ENCODE measurements at places on chromosomes 4 and X. TPM values are rescaled to one million over a fixed set of nuclear protein-coding genes. Genes with fewer than 3 reads are reported as not detected.

The NUDT6 gene
- total RNA-seq = 21.1 TPM

The GC gene
- 16.2 TPM for total RNA-seq

The F11 gene
- 18.4 TPM for total RNA-seq

The JADE3 gene
- total RNA-seq = 2.3 TPM

The TBC1D9 gene
- 11.2 TPM for total RNA-seq

The NSG1 gene
- total RNA-seq = 0.78 TPM

The CENPVL3 gene
- not detected for total RNA-seq

The KDR gene
- total RNA-seq = 14.5 TPM

The IL13RA2 gene
- not detected for total RNA-seq

DNA sequence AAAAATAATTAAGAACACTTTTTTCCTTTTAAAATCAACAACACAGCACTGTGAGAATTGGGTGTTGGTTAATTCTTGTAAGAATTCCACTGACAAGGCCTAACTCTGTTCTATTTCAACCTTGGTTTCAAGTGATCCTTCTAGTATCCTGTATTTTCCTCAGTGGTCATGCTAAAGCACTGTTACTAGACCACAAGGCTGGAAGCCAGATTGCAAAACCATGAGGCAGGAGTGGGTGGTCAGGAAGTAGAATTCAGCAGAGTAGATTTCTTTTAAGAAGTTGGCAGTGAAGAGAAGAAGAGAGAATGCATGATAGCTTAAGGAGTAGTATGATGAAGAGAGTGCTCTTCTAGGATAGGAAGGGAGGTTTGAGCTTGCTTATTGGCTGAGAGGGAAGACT lies 71.6 kb upstream of the LEF1 start:
- H3K36me3 ChIP-seq = no peaks in the 10 kb centered on the region
- no peak overlapping the region for H3K27ac ChIP-seq
- DNase-seq = no peak
- no peaks in the 10 kb centered on the region for H3K27me3 ChIP-seq

- no peaks in the 10 kb centered on the region for H3K36me3 ChIP-seq
- no peak overlapping the region for H3K4me3 ChIP-seq
- no peaks in the 10 kb centered on the region for H3K4me1 ChIP-seq
- no peak for DNase-seq
Observed at GRCh38 chr4:179145746-179146525, 1703.7 kb upstream of the AGA start.

GRCh38 chr4:12178614-12179610 lies 750.2 kb upstream of the HS3ST1 start:
- no peak overlapping the region for H3K4me3 ChIP-seq
- H3K27me3 ChIP-seq = no peaks in the 10 kb centered on the region
- no peak overlapping the region for H3K27ac ChIP-seq
- no peaks in the 10 kb centered on the region for H3K36me3 ChIP-seq
- DNase-seq = no peak
- H3K4me1 ChIP-seq = no peaks in the 10 kb centered on the region

- H3K27ac ChIP-seq = no peak overlapping the region
- no peaks in the 10 kb centered on the region for H3K27me3 ChIP-seq
- H3K4me1 ChIP-seq = peaks cover 10% of the 10 kb centered on the region
- H3K4me3 ChIP-seq = no peak overlapping the region
Observed at GRCh38 chrX:137052643-137053235, 18.9 kb upstream of the GPR101 start.

DNA sequence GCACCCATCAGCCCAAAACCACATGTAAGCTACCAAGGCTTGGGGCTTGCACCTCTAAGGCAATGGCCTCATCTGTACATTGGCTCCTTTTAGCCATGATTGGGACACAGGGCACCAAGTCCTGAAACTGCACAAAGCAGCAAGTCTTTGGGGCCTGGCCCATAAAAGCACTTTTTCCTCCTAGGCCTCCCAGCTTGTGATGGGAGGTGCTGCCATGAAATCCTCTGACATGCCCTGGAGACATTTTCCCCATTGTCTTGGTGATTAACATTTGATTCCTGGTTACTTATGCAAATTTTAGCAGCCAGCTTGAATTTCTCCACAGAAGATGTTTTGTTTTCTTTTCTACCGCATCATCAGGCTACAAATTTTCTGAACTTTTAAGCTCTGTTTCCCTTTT lies 58.5 kb upstream of the PABPC4L start:
- H3K27ac ChIP-seq = no peak overlapping the region
- no peak overlapping the region for H3K4me3 ChIP-seq
- no peaks in the 10 kb centered on the region for H3K27me3 ChIP-seq
- H3K4me1 ChIP-seq = no peaks in the 10 kb centered on the region
- H3K36me3 ChIP-seq = no peaks in the 10 kb centered on the region

- H3K4me1 ChIP-seq = peaks cover 10% of the 10 kb centered on the region
- H3K4me3 ChIP-seq = no peak overlapping the region
- no peak overlapping the region for H3K27ac ChIP-seq
- no peaks in the 10 kb centered on the region for H3K27me3 ChIP-seq
Observed at GRCh38 chrX:118825227-118825626, 1.6 kb downstream of the ZCCHC12 start.

DNA sequence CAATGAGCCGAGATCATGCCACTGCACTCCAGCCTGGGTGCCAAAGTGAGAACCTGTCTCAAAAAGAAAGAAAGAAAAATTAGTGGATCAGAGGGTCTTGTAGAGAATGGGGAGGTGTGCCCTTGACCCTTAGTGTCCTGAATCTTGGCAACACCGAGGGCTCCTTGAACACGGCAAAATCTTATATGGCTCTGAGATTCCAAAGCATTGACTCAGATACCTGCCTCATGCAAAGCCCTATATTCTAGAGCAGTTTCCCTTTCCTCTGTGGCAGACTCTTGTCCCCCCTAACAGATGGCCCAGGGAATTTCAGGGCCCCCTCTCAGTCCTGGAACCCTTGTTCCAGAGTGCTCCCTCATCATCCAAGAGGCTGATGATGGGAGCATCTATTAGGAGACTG lies 6.8 kb downstream of the CLDN2 start:
- no peak overlapping the region for H3K4me3 ChIP-seq
- no peak overlapping the region for H3K27ac ChIP-seq
- H3K4me1 ChIP-seq = peaks cover 35% of the 10 kb centered on the region
- no peaks in the 10 kb centered on the region for H3K27me3 ChIP-seq
- no peak for DNase-seq

- no peaks in the 10 kb centered on the region for H3K27me3 ChIP-seq
- no peaks in the 10 kb centered on the region for H3K36me3 ChIP-seq
- no peak overlapping the region for H3K4me3 ChIP-seq
- peaks cover 30% of the 10 kb centered on the region for H3K4me1 ChIP-seq
Observed at GRCh38 chr4:2060611-2061185, 1.6 kb downstream of the NAT8L start.

DNA sequence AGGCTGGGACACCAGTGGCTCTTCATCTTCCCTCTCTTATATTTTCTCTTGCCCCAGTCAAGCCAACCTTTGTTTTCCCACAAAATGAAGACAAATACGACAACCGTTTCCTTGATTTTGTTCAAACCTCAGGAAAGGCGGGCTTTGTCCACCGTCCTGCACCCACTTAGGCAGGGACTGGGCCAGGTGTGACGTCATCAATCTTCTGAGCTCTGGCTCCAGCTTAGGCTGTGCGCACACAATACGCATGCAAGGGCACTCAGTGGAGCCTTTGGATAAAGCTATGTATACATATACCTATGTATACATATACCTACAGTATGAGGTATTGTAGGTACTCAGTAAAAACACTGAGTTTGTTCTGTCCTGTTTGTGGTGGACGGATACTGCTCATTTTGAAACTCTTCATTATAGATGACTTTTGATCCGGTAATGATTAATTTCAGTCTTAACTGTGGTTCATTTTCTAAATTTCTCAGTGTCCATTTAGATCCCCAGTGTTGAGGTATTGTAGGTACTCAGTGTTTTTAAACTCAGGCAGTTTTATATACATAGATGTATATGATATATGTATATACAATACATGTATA lies 194.9 kb downstream of the MGST2 start:
- no peak for DNase-seq
- H3K27ac ChIP-seq = no peak overlapping the region
- H3K4me3 ChIP-seq = no peak overlapping the region
- peaks cover 10% of the 10 kb centered on the region for H3K4me1 ChIP-seq
- no peaks in the 10 kb centered on the region for H3K36me3 ChIP-seq
- H3K27me3 ChIP-seq = no peaks in the 10 kb centered on the region

Data from body of pancreas (tissue), 4 donors.